ENCODE measurements at places on chromosomes 11 and 22.
A peak's percentile ranks its signal among the peaks of the same experiment; 100 is the strongest.

GRCh38 chr11:74018331-74019005 is 9.6 kb upstream of the UCP3 start:
- DNase-seq, result peak; percentile 90

DNA sequence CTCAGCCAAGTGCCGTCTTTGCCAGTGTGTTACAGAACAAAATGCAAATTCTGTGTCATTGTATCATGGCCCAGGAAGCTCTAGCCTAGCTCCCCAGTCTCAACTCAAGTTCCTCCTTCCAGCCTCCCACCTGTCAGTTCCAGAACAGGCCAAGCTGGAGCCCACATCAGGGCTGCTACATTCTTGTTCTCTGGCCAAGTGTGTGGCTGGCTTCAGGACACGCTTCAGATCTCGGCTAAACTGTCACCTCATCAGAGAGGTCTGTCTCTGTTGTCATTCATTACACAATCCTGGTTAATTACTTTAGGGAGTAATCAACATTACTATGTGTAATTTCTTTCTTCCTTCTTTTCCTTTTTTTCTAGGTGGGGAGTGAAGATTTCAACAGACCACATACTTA is 347.0 kb upstream of the SYN3 start:
- peak; percentile 94 for DNase-seq

GRCh38 chr11:113578715-113579250 is 103.6 kb upstream of the DRD2 start:
- DNase-seq, result no peak

GRCh38 chr22:46794491-46794890 is 32.0 kb downstream of the TBC1D22A start:
- no peak for DNase-seq

GRCh38 chr11:107592813-107593212 is 1.9 kb downstream of the ELMOD1 start:
- DNase-seq, result no peak

Measured in renal cortical epithelial cell (primary cell).